HFFc6 (cell line): ENCODE measurements at places on chromosomes 4 and X.

- no peak for DNase-seq
Observed at GRCh38 chr4:137065311-137065710, 467.0 kb downstream of the PCDH18 start.

DNA sequence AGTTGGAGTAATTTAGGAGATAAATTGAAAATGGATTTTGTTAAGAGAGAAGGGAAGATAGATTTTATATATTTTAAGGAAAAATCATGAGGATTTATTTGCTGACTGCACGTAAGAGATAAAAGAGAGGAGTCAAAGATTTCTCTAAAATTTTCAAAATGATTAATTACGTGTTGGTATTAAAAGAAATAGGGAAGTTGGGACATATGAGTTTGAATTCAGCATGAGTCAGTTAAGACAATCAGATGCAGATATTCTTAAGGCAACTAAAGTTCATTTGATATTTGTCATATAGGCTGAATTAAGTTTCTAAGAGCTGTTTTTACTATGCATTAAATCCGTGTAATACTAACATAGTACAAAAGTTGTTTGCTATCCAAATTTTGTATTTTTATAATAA, 46.9 kb downstream of the TET2 start:
- no peak for DNase-seq

GRCh38 chr4:172750910-172751309, 417.7 kb upstream of the GALNT7 start:
- no peak for DNase-seq

DNA sequence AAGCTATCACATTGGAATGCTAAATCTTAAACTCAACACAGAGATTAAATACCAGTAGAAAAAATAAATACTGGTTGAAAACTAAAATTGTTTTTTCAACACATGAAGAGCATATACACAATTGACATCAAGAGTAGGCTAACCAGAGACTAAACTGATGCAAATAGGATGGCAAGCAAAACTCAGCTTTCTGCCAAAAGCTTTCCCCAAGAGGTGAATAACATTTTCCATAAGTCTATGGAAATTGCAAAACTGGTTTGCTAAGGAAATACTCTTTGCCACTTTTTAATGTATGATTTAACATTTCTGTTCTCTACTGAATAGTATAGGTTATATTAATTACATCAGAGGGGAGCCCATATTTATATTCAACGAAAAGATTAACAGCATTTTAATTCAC, 23.8 kb downstream of the IQCM start:
- DNase-seq: no peak

DNA sequence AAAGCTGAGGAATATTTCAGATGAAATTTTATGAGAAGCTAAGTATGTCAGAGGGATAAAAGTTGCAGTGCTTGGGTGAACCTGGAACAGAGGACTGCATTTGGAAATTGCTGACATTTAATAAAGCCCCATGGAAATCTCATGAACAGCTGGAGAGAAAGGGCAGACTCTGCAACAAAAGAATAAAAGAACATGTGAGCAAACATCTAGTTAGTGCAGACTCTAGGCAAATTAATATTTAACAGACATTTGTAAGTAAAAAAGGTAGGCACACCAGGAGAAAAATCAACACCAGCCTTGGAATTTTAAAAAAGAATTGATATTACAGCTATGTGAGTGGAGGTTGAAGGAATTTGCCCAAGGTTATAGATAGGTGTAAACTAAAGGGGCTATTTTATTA, 114.6 kb upstream of the PUDP start:
- DNase-seq: no peak

DNA sequence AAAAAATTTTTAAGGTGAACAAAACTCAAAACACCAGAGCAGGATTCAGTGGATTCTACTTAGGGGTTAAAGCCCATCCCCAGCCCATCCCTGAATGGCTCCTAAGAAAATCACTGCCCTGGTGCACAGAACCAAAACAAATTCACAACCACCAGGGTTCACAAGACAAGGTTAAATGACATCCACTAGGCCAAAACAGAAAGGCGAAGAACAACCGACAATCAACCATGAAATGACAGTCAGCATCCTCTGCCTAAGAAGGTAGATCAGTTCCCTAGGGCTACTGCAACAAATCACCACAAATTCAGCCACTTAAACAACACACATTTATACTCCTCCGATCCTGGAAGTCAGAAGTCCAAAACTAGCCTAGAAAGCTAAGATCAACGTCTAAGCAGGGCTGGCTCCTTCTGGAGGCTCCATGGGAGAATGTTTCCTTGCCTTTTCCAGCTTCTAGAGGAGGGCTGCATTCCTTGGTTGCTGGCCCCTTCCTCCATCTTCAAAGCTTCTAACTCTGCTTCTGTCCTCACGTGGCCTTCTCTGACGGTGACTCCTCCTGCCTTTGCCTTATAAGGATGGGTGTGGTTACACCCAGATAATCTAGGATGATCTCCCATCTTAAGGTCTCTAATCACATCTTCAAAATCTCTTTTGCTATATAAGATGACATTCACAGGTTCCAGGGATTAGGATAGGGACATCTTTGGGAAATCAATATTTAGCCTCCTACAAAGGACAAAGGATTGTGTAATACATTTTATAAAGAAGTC, 1.8 kb downstream of the CCNQ start:
- no peak for DNase-seq

GRCh38 chr4:108762559-108763225, at the start of gene ETNPPL:
ETNPPL (minus strand) TSS chr4:108763053; CDS start chr4:108762898, 155 bp downstream.
- no peak for DNase-seq

GRCh38 chr4:154471032-154471431, 20.6 kb downstream of the DCHS2 start:
- DNase-seq: no peak

DNA sequence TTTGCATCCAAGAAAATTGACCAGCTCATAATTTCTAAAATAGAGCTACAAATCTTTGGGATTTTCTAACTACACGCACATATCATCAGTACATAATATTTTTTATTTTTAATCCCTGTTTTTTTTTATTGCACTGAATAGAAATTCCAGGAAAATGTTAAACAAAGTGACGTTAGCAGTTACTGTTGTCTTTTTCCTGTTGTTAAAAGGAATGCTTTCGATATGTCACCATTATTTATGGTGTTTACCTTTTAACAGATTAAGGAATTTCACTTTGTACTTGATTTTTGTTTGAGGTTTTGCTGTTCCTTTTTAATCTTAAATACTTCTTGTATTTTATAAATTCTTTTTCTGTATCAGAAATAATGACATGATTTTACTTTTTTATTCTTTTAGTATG, 89.7 kb downstream of the TMEM144 start:
- no peak for DNase-seq

DNA sequence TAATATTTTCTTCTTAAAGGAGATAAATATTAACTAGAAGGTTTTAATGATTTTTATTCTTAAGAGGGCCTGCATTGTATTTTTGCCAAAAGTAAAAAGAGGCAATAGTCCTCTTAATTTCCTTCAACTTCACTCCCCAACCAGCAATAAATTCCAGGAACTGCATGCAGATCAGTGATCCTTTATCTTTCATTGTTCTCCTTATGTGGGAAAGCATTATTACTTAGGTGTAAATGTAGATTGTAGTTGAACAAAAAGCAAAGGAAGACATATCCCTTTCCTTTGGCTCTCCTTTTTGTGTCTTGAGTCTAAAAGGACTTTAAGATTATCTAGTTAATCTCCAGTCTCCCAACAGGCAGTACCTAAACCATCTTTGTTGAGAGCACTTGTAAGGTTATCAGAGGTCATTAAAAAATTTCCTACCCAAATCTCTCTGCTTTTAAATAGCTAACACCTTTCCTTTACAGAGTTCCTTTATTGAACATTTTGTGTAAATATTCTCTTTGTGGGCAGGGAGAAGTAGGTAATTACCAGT, 55.3 kb downstream of the RAPGEF2 start:
- no peak for DNase-seq

GRCh38 chrX:98029861-98030260, 1146.2 kb downstream of the RPA4 start:
- DNase-seq: no peak
